T1000 (cell line): ENCODE measurements at places on chromosomes 7 and 10.

DNA sequence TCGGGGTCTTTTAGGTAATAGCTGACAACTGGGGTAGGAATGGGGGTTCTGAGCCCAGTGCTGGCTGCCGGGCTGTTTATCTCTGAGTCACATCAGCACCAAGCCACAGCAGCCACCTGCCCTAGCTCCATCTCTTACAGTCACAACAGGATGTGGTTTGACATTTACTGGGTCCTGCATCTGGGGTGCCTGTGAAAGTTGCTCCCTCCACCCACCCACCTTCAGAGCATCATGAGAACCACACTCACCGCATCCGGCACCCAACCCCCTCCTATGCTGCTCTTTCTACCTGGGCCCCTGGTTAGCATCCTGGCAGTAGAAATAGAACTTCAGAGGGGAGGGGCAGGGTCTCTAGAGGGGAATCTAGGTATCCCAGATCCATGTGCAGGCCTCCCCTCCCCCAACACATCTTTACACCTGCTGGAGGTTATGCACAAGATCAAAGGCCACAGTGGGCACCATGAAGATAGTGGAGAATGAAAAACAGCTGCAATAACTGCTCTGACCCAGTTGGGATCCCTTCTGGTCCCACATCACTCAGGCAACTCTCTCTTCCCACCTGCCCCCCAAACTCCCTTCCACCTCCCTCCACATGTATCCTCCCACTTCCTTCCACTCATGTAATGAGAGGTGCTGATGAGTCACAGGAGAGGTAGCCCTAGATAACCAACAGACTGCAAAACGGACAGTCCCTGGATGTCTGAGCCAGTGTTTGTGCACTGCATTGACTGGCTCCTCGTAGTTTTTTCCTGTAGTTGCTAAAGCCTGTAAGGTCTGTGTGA is 38.2 kb downstream of the PRSS2 start:
- peak; percentile 24 for DNase-seq

DNA sequence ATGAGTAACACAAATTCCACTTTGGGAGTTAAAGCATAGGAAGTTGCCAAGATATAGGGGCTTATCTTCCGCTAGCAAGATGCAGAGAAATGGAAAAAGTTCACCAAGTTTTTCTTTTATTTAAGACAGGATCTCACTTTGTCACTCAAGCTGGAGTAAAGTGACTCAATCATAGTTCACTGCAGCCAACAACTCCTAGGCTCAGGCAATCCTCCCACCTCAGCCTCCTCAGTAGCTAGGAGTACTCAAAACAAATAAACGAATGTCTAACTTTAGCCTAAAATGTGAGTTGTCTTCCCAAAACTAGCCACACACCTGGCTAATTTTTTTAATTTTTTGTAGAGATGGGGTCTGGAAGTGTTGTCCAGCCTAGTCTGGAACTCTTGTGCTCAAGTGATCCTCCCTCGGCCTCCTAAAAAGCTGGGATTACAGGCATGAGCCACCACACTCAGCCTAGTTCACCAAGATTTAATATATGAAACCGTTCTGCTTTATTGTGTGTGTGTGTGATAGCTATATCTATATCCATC is 9.9 kb downstream of the VIM start:
- DNase-seq, result no peak

- DNase-seq, result no peak
Measured at GRCh38 chr10:53864846-53865245, 936.2 kb downstream of the PCDH15 start.

DNA sequence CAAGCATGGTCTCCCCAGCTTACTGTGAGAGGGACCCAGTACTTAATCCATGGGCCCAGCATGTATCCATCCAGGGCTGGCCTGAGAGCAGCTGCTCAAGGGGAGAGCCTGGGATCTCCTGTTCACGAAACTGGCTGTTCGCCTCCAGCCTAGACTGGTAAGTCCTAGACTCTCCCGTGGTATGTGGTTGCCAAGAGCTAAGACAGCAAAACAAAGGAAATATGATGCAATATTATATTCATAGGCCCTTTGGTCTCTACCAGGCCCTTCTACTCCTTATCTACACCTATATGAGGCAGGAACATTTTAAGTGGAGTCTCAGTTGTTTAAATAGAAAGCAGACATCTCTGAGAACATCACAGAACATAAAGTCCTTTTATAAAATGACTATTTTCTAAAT is 28.9 kb upstream of the STK17A start:
- no peak for DNase-seq

DNA sequence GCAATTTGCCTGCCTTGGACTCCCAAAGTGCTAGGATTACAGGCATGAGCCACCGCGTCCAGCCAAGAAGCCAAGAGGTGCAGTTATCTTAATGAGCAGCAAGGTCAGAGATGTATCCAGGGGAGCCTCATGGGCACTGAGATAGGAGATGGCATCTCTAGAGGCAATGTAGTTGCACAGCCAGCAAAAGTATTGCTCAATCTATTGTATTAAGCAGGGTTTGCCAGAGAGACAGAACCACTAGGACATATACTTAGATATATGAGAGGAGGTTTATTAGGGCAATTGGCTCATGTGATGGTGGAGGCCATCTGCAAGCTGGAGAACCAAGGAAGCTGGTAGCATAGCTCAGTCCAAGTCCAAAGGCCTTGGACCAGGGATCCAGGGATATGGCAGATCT is 16.3 kb upstream of the VPS26A start:
- no peak for DNase-seq

GRCh38 chr10:101062232-101063049 is 652 bp downstream of the KAZALD1 start:
- no peak for DNase-seq

DNA sequence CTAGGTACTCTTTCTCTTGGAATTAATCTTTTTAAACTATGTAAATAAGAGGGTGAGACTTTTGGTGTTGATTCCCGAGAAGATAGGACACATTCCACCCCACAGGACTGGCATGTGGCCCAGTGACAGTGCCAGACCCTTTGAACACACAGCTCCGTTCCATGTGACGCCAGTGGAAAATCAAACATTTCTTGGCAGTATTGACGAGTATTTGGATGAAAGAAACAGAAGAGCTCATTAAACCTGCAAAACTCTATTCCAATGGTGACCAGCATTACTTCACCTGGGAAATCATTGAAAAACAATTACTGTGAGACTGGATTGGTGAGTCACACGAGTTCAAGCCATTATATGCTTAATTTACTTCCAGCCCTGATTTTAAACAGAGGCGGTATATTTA is 25.8 kb downstream of the AKR1E2 start:
- DNase-seq, result no peak

DNA sequence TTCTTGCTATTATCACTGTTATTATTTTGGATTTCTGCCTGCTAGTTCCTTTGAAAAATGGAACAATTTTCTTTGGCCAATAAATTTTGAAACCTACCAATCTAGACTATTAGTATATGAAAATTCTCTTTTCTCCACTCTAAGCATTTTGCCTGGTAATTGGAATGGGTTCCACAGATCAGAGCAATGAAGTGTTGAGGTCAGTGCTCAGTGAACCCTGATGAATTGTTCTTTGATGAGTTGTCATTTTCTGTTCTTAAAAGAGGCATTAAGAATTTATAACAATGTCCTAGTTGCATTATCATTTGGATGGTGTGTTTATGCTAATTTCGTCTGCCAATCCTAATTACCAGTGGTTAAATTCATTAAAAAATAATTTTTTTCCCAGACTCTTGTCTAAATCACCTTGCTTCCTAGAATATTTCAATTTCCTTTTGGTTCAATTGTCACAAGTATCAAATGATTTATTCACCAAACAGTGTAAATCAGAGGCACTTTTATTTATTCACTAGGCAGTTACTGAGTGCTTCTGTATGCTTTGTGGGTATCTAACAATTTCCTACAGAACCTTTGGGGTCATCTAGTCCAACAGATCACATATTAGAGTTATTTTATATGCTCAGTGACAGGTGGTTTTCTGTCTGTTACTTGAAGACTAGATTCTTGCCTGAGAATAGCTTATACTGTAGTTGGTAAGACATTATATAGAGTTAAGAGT is 239.0 kb downstream of the DNAJB9 start:
- DNase-seq, result no peak

GRCh38 chr10:88110822-88111221 is 247.4 kb downstream of the PTEN start:
- DNase-seq, result no peak

DNA sequence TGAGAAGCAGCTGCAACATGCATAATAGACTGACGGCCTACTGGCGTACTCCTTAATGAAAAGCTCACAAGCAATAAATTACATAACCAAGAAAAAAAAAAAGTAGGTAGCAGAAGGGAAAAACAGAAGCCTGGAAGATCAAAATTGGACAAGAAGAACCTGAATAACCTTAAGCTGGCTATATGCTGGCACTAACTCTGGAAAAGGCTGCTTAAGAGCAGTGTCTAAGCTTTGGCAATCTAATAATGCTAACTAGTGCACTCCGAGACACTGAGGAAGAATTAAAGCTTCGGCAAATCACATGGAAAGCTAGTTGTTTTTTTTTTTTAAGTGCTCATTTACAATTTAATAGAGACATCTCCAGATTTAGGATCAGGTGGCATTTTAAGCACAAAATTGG is 441.9 kb downstream of the PARD3 start:
- no peak for DNase-seq

GRCh38 chr7:110760341-110760740 is 330.6 kb upstream of the LRRN3 start:
- no peak for DNase-seq

DNA sequence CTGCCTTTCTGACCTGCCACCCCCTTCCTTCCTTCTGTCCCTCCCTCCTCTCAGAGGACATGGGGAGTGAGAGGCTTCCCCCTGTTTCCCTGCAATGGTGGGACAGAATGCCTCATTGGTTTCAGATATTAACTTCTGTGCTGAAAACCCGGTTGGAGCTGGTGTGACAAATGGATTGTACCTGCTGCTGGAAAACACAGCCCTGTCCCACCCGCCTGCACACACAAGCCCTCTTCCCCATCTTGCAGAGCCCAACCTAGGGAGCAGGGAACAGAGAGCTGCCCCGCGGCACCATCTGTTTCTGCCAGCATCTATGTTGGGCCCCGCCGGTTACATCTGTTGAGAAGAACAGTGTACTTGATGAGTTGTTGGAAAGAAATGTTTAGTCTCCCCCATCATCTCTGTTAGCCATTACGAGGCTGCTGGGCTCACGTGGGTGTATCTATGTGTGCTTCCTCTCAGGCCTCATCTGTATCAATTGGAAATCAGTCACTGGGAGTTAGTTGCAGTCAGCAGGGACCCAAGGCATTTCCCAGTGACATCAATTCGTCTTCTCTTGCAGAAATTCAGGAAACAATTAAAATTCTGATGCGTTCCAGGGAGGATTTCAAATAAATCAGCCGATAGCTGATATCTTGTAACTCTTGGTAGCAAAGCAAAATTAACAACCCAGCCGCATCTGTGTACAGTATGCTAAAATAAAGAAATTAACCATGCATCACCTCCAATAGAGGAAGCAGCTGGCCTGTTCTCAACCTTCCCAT is 725.6 kb upstream of the GALNT17 start:
- DNase-seq, result no peak

DNA sequence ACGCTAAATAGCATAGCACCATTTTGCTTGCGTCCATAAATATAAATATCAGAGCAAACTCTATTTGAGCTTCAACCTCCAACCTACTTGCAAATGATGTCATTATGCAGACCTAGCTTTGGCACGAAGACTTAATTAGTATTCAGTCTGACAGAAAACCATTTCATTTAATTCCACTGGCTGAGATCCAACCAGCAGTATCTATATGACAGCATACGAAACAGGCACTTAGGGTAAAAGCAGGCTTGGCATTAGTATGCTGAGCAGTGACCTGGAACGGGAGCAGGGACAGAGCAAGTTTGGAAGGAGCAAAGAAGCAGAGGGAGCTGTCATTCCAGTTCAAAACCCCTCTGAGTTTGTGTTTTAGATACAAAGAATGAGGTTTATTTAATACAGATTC is 312.5 kb upstream of the CHRM2 start:
- no peak for DNase-seq

- no peak for DNase-seq
Measured at GRCh38 chr10:98226508-98227144, 41.4 kb downstream of the LOXL4 start.

GRCh38 chr7:140018125-140019043 is 44.4 kb downstream of the PARP12 start:
- DNase-seq, result no peak

DNA sequence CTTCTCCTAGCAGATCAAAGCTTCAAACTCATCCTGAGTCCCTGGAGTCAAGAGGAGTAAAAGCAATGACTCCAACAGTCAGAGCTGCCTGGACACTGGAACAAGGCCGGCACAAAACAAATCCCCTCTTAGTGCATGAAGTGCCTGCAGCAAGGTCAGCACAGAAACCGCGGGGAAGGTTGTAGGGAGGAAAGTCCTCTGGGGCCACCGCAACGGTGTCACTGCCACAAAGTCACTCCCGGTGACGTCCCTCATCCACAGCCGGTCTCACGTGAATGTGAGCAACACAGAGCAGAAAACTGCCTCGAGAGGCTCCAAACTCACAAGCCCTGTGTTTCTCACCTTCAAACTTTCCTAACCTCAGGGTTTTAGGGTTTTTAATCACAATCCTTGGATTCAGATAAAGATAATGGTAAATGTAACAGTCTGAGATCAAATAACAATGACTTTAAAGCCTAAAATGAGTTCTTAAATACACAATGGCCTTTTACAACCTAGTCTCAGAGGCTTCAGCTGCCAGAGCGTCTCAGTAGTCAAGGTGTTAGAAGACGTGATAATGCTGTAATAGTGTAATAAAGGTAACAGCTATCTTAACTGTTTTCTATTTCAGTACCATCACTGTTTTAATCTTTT is 274.3 kb downstream of the ZMYND11 start:
- no peak for DNase-seq
